ENCODE measurements at places on chromosomes 16 and 17.

DNA sequence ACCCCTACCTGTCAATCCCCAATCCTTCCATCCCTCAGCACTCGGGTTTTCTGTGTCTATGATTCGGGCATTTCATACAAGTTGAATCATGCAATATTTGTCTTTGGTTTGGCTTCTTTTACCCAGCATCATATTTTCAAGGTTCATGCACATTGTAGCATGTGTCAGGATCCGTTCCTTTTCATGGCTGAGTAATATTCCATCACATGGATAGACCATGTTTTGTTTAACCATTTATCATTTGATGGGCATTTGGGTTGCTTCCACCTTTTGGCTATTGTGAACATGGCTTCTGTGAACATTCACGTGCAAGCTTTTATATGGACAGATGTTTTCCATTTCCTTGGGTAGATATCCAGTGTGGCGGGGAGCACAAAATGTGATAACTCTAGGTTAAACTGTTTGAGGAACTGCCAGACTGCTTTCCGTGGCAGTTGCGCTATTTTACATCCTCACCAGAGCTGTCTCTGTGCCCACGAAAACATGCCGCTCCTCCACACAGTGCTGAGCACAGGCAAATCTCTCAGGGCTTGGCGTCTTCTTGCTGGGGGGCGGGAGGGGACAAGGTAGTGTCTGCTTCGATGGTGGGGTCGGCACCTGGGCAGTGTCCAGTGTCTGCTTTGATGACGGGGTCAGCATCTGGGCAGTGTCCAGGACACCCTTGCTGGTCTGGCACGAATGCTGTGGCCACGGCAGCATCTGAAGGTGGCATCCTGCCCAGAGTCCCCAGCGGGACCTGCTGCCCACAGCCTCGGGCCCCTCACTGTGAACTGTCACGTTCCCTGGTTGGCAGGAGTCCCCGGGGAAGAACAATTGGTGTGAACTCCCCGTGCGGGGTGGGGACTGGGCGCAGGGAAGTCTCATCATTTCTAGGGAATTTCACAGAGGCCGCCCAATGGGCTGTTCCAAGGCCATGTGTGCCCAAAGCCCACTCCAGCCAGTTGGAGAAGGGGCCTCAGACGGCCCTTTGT, 32.4 kb upstream of the JPH3 start:
- DNase-seq, result no peak

DNA sequence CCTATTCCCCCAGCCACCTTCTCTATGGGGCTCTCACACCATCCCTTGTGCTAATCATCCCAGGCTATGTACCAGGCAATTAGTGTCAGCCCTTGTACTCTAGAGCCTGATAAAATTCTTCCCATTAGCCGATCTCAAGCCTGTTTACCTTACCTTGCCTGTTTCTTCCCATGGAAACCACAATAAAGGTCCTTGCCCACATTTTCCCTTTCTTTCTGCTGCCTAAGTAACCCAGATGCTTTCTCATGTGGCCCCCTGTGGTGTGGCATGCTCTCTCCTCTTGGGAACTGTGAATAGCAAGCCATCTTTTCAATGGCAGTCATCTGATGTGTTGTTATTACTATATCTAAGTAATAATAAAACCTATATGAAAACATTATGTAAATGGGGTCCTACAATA, 265.8 kb upstream of the ELAC2 start:
- DNase-seq, result no peak

DNA sequence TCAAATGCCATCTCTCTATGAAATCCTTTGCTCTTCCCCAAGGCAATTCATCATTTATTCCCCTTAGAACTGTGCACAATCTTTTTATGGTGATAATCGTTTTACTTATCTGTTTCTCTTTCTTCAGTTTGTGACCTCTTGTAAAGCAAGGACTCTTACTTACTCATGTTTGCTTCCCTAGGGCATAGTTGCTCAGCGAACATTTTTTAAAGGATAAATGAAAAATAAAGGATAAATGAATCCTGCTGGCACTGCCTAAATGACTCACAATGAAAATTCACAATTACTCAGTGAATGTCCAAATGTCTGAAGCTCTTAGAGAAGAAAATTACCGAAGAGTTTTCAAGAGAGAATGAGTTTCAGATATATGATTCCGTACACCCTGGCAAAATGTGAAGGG, 671.7 kb downstream of the CDH11 start:
- peak; percentile 63 for DNase-seq

DNA sequence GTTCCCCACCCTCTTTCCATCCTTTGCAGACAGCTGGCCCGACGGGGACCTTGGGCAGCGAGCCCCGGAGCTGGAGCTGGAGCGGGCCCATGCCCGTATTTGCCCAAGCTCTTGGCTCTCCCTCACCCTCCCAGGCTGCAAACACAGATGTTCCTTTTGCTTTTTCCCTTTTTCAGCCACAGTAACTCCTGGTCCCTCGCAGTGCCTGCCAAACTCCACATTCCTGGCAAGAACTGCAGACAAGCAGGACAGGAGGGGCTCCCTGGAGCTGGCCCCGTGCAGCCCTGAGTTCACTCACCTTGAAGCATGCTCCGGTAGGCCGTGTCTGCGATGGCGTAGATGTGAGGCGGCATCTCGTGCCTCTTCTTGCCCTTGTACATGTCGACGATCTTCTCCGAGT, 33.9 kb downstream of the MYH11 start:
- no peak for DNase-seq

DNA sequence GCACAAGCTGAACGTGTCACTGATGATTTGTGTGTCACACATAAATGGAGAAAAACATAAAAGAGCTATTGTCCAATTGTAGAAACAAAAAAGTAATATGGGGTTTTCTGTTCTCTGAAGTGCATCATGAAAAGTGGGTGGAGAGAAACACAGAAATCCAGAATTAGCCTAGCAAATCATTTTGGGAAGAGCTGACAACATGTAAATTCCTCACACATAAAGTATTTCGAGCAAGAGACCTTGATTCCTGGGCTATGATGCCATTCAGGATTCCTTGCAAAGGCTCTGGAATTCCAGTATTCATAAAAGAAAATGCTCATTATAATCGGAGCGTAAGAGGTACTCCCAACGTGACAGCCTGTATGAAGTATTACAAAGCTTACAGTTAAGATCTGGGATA, 1.1 kb downstream of the DCUN1D3 start:
- DNase-seq, result peak; percentile 80
